CMK (cell line): ENCODE measurements at places on chromosomes 5 and 9.

DNA sequence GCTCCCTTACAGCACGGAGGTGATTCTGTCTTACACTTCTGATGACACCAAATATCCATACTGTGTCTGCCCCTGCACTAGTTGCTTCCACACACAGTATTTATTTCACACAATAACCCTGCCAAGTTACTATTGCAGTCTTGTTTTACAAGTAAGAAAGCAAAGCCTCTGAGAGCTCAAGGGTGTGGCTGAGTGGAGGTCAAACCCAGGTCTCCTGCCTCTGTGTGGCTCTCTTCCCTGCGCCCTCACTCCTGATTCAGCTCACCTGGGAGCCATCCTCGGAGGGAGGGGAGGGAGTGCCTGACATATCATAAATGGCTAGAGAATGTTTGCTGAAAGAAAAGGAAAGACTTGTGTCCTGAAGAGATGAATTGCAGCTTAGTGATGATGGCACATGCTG, 41.0 kb downstream of the MVB12B start:
- no peak for DNase-seq

GRCh38 chr5:141757402-141757801, 75.4 kb upstream of the ARAP3 start:
- DNase-seq: no peak

DNA sequence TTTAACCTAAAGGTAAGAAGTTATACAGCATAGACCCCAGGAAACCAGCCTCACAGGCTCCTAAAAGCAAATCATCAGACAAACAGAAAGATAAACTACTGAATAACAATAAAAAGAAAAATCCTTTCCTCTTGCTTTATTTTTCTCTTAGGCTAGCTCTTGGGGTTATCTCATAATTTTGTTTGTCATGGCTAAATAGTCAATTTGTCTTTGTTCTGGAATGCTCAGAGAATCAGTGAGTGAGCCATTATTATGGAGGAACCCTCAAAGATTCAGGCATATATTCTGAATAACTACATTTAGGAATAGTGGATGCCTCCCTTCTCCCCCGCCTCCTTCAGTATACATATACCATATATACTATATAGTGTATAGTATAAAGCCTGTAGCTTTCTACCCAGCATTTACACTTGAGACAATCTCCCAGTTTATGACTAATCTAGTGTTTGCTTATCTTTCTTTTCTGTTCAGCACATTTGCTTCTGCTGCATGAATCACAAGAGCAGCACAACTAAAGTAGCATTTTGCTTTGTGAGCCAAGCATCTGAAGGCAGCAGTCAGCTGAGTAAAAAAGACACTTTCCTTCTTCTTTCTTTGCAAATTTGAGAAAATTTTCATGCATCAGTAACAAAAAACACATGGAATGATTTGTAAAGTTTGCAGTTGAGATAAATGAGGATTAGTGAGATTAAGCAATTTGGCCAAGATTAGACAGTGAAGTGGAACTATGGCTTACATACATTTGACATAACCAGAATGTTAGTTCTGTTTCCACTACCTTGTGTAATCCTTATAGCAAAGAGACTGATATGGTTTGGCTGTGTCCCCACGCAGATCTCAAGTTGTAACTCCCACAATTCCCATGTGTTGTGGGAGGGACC, 45.3 kb upstream of the PPP3R2 start:
- no peak for DNase-seq

GRCh38 chr5:131379723-131380122, 115.9 kb downstream of the CDC42SE2 start:
- DNase-seq: no peak

DNA sequence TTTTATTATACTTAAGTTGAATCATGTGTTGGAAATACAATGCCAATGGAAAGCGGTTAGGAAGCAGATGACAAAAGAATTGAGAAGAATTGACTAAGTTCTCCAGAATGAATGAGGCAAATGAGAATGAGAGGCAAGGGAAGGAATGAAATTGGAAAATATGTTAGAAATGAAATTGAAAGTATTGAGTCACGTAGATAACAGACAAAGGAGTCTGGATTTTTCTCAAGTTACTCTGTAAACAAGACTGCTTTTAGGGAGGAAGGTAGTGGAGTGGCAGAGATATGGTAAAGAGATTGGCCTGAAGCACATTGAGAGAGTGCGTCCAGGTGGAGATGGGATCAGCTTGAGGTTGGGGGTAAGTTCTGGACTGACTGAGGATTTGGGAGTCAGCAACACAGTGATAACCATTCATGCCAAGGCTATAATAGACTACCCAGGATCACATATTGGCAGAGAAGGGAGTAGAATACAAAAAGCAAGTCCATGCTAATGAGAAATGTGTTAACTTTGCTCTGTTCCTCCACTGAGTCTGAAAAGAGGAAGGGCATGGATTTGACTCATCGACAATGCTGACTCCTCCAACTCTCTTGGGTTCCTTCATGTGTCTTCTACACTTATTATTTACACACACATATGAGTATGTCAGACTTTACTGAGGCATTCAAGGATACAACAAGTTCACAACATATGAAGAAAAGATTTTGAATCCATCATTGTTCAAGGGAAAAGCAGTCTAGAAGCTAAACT, 814.2 kb upstream of the ZNF608 start:
- DNase-seq: no peak

DNA sequence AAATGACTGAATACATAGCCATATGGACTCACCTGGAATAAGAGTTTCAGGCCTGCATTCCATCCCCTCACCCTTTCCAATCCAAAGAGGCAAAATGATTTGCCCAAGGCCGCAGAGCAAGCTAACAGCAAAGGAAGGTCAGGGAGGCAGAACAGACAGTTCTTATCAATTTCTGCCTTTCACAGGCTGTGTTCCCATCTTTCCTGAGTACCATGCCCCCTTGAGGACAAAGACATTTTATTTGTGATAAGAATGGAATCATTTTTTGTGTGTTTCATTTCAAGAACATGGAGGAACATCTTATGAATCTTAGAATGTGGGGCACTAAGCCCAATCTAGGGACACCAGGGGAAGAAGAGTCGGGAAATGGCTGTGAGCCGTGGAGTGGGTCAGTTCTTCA, 13.9 kb downstream of the LHFPL2 start:
- no peak for DNase-seq

DNA sequence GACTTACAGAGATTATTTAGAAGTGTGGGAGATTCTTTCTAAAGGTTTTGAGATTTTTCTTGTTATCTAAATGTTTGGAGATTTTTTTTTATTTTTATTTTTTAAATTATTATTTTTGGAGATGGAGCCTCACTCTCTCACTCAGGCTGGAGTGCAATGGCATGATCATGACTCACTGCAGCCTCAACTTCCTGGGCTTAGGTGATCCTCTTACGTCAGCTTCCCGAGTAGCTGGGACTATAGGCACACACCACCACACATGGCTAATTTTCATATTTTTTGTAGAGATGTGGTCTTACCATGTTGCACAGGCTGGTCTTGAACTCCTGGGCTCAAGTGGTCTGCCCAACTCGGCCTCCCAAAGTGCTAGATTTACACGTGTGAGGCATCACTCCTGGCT, 694.5 kb downstream of the TLE1 start:
- DNase-seq: no peak

DNA sequence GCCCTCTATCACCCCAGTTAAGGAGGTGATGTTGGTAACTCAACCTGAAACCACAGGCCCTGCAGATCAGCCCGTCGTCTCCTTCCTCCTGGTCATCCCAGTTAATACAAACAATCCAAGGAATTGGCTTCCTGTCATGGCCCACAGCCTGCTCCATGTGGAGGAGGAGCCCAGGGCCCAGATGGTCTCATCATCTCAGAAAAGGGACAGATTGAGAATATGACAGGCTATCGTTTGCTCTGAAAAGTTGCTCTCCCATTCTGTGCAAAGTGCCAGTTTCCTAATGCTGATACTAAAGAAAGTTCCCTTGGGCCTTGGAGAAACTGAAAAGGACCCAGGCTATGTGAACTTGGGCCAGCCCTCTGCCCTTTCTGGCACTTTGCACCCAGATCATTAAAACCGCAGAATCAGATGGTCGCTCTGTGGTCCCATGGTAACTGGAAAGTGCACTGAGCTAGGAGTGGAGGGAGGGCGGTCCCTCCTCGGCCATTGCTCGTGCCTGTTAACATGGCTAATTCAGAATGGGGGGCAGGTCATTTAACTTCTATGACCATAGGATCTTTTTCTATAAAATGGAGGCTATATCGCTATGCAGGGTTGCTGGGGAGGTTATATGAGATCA, 675 bp upstream of the SPAAR start:
- DNase-seq: no peak

GRCh38 chr5:157447201-157447637, 12.8 kb upstream of the NIPAL4 start:
- no peak for DNase-seq

DNA sequence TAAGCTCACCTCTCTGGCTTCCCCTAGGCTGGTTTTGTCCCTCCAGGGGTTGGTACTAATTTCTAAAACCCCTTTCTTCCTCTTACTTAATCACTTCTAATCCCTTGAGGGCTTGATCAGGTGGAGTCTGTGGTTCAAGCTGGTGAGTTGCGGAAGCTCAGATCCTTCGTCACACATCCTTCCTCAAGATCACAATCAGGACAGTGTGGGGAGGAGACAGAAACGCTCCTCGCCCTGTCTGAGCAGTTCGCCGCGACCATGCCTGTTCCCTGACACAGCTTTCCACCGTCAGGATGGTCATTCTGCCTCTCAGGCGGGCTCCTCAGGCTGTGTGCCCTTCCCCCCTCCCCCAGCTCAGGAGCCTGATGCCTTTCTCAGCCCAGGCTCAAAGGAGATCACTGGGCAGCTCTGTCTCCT, 24.3 kb downstream of the CPLX2 start:
- peak; percentile 35 for DNase-seq

DNA sequence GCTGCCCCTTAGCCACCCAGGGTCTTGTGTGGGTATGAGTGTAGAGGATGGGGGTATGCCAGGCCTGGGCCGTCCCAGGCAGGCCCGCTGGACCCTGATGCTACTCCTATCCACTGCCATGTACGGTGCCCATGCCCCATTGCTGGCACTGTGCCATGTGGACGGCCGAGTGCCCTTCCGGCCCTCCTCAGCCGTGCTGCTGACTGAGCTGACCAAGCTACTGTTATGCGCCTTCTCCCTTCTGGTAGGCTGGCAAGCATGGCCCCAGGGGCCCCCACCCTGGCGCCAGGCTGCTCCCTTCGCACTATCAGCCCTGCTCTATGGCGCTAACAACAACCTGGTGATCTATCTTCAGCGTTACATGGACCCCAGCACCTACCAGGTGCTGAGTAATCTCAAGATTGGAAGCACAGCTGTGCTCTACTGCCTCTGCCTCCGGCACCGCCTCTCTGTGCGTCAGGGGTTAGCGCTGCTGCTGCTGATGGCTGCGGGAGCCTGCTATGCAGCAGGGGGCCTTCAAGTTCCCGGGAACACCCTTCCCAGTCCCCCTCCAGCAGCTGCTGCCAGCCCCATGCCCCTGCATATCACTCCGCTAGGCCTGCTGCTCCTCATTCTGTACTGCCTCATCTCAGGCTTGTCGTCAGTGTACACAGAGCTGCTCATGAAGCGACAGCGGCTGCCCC, 2.6 kb downstream of the SLC35A4 start:
- no peak for DNase-seq

DNA sequence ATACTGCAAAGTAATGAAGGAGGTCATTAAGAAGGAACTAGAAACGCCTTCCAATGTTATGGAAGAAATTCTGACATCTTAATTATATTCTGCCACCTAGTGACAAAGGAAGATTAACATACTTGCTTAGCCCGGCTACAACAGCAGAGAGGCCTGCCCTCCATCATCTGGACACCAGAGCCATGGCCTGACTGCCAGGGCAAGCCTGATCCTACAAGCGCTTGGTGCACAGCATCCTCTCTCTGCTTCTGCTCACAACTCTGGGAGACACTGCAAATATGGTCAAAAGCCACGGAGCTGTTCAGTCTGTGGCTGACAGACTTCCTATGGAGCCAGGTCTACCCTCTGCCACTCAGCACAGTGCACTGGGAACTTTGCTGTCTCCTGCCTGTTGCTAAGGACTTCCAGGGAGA, 87.3 kb upstream of the SLC44A1 start:
- DNase-seq: no peak

DNA sequence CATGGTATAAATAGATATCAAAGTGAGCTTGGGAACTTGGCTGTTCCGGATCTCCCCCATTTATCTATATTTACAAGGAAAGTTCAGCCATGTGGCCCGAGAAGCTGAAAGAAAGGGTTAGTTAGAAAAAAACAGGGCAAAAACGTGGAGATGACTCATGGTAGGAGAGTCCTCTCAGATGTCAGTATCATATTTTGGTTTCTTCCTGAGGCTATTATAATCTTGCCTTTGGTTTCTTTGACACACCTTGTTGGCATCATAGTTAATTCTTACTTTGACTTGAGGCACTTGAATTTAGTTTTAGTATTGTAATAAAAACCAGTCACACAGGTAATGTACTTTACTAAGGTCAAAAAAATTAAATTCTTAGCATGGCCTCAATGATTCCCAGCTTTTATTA, 59.9 kb downstream of the GABRA6 start:
- no peak for DNase-seq

DNA sequence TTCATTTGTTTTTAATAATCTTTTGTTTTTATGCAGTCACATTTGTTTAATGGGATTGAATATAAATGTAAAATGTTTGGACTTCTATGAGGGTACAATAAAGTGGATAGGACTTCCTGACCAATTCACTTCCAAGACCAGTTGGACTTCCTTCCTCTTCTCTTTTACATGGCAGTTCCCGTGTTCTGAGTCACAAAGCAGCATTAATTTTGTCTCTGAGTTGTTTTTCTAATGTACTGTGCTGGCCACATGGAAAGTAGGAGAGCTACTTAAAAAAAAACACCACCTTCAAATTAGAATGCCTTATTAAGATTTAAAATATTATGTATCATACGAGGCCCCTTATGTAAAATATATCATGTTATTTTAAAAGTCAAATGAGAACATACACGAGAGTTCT, 87.3 kb downstream of the CCDC171 start:
- no peak for DNase-seq

- no peak for DNase-seq
Measured at GRCh38 chr5:19739671-19740070, 248.3 kb downstream of the CDH18 start.

DNA sequence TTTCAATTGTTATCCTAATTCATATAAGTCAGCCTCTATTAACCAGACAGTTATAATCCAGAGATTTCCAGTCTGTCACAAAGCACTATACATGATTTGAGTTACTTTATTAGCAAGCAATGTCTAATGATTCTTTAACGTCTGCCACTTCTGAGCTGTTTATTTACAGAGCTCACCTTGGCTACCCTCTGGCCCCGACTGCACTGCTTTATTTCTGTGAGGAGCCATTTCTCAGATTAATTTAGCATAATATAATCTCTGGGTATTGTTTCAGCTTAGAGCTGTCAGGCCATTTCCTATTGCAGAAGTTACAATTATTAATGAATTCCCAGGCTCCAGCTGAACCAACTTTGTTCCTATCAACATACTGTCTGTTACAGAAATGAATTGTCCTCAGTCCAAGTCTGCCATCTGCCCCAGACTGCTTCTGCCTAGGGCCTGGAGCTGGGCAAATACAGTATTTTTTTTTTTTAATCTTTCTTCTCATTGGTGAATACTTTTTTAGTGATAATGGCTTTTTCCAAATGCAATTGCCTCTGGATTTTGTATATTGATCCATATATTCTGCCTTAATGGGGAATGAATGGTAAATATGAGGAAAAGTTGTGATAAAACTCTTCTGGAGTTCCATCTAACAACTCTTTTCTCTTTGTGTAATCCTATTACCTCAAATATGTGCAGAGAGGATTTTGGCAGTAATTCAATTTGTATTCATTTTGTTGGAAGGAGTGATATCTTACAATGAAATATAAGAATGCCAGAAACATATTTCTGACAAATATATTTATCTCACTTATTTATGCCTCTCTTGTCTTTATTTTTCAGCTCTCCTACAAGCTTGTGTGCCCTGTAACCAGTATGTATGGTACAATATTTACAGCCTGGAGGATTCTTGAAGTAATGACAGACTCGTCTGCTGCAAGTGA, 104.7 kb downstream of the FOCAD start:
- DNase-seq: no peak
